ENCODE measurements at places on chromosomes 13 and 19.

DNA sequence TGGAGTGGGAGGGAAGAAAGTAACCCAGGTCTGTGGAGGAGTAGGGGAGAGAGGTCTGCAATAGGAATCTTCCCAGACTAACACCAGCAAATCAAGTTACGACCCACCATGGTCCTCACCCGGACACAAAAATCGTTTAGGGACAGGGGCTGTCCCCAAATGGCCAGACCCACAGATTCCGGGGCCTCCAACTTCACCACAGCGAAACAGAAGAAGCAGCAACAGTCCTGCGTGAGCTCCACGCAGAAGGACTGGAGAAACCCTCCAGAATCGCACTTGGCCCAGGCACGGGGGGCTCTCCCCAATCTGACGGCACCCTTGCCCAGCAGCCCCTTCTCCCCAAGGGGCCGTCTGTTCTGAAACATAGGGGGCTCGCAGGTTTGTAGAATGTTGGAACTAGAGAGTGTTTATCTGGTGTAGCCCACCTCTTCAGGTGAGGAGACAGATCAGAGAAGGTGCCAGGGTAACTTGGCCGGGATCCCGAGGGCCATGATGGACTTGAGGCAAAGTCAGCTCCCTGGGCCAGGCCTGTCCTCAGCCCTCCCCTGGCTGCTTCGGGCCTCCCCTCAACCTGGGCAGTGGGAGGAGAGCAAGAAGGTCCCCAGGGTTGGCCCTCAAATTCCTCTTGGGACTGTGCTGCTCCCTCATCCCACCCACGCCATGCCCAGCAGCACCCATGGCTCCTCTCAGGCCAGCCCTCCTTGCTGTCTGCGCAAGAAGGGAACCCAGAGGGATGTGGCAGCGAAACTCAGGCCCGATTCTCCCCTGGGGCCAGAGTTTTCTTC is 82.5 kb upstream of the GPR183 start:
- peak overlapping the region; percentile 26 for H3K27ac ChIP-seq
- H3K4me3 ChIP-seq = no peak overlapping the region
- H3K27me3 ChIP-seq = no peaks in the 10 kb centered on the region
- peaks cover 25% of the 10 kb centered on the region for H3K36me3 ChIP-seq
- peaks cover 46% of the 10 kb centered on the region for H3K4me1 ChIP-seq
- DNase-seq = no peak

DNA sequence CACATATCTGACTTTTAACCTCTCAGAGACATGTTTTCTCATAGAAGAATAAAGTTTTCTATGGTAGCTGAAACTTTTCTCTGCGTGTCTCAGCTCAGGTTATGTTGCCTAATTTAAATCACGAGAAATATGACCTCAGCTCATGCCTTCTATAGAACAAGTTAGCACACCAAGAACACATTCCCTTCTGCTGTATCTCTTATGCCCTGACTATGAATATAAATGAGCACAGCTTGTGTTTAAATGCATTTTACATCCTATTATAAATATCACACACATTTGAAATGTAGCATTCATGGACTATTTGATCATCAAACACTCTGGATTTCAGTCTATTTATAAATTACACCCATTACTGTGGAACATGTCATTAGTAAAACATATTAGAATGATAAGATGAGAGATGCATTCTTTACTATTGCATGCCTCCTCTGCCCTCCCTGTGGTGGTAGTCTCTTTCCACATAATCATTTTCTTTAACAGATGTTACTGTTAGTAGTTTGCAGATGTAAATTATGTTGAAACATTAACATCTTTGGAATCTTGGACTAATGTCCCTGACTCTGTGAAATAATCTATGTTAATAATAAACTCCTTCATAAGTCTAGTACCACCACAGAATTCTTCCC is 2044.9 kb upstream of the PCDH20 start:
- DNase-seq = no peak
- H3K4me1 ChIP-seq = no peaks in the 10 kb centered on the region
- no peaks in the 10 kb centered on the region for H3K27me3 ChIP-seq
- H3K4me3 ChIP-seq = no peak overlapping the region

GRCh38 chr19:11530432-11530831 is 1.5 kb upstream of the ECSIT start:
- peaks cover 28% of the 10 kb centered on the region for H3K4me1 ChIP-seq
- peak; percentile 79 for DNase-seq
- no peak overlapping the region for H3K27ac ChIP-seq
- peaks cover 7% of the 10 kb centered on the region for H3K36me3 ChIP-seq

GRCh38 chr13:27334774-27335435 is 64.3 kb downstream of the RASL11A start:
- H3K27ac ChIP-seq = no peak overlapping the region
- H3K36me3 ChIP-seq = no peaks in the 10 kb centered on the region
- no peak for DNase-seq
- H3K27me3 ChIP-seq = peaks cover 8% of the 10 kb centered on the region
- H3K4me3 ChIP-seq = no peak overlapping the region
- H3K4me1 ChIP-seq = no peaks in the 10 kb centered on the region

DNA sequence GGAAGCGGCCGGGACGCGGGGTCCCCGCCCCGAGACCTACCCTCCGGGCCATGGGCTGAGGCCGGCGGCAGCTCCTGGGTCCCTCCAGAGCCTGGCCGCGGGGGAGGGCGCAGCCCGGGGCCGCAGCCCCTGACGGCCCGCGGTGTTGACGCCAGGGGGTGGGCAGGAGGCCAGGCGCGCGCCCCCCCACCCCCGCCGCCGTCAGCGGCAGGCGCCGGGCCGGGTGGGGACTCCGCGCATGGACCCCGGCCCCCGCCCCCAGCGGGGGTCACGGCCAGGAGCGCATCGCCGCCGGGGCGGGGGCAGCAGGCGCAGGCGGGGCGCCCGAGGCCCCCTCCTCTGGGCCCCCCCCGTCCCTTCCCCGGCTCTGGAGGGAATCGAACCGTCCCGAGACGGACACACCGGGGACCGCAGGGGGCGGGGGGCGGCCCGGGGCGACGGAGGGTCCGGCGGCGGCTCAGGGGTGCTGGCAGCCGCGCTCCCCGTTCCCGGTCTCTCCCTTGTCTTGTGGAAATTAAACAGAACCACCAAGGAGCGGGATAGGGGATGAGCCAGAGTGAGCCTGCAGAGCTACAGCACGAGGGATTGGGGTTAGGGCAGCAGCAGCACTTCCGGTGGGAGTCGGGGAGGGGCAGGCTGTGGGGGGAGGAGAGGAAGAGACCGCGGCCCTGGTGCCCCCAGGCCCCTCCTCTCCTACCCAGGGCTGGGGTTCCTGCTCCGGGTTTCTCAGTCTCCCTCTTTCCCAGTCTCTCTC is at the start of gene MEIS3:
Gene MEIS3 (minus strand): TSS at position 498 of the 754 bp plus-strand sequence. CDS start 446 bp downstream, at position 52.
- H3K27me3 ChIP-seq = peaks cover 73% of the 10 kb centered on the region
- H3K27ac ChIP-seq = no peak within 1 kb of the TSS
- no peak within 1 kb of the TSS for H3K4me3 ChIP-seq
- H3K4me1 ChIP-seq = peaks cover 35% of the 10 kb centered on the region

DNA sequence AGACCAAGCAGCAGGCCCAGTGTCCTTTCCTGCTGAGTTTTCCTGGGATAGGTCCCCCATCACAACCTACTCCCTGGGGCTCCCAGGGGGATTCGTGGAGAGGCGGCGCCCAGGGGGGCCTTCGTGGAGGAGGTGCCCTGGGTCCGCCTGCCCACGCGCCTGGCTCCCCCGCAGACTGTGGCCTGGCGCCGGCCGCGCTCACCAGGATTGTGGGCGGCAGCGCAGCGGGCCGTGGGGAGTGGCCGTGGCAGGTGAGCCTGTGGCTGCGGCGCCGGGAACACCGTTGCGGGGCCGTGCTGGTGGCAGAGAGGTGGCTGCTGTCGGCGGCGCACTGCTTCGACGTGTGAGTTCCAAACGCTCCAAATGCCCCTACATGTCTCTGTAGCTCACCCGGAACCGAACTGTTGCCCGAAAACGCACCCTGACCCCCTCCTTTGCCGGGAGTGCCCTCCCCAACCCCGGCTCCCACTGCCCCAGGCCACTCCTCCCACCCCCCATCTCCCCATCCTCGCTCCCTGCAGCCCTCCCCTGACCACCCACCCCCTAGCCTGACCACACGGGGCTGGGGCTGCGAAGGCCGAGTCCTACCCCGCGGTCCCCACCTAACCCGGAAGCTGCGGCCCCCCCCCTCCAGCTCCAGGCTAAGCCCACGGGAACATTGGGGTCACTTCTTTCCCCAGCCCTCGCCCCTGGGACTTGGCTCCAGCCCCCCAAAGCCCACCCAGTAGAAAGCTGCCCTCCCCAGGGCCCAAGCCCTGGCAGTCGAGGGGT is 3.3 kb downstream of the TIMM13 start:
- no peaks in the 10 kb centered on the region for H3K27me3 ChIP-seq
- H3K27ac ChIP-seq = no peak overlapping the region
- peaks cover 14% of the 10 kb centered on the region for H3K36me3 ChIP-seq
- peaks cover 5% of the 10 kb centered on the region for H3K4me1 ChIP-seq
- no peak for DNase-seq
- H3K4me3 ChIP-seq = no peak overlapping the region

- peaks cover 7% of the 10 kb centered on the region for H3K36me3 ChIP-seq
- DNase-seq = no peak
- H3K4me1 ChIP-seq = no peaks in the 10 kb centered on the region
- H3K27ac ChIP-seq = no peak overlapping the region
- no peaks in the 10 kb centered on the region for H3K27me3 ChIP-seq
Measured at GRCh38 chr19:56933014-56933705, 92.6 kb upstream of the PEG3 start.

- H3K36me3 ChIP-seq = no peaks in the 10 kb centered on the region
- H3K4me1 ChIP-seq = no peaks in the 10 kb centered on the region
- no peak for DNase-seq
- H3K4me3 ChIP-seq = no peak overlapping the region
Measured at GRCh38 chr13:69274231-69274630, 833.4 kb upstream of the ATXN8OS start.

DNA sequence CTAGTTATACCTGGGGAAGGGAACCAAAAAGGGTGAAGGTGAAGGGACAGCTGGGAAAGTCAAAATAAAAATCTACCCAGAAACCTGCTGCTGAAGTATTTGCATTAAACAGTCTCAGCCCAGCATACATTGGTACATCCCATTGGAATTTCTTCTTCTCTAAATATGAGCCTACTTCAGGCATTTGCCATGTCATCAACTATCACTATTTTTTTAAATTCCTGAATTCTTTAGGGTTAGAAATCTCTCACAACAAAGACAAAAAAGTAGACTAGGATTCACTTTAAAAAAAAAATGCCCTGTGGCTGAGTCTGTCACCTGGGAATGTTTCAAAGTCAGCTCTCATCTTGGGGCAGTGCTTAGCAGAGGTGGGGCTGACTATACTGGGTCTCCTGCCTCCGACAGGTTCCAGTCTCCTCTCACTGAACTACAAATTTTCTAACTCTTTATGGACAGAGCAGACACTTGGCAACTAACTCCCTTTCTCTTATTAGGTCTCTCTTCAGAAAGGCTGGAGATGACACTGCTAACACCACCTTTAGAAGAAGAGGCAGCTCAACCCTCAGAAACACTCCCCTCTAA is 141.2 kb downstream of the LHFPL6 start:
- H3K4me3 ChIP-seq = no peak overlapping the region
- no peaks in the 10 kb centered on the region for H3K36me3 ChIP-seq
- H3K27me3 ChIP-seq = peaks cover 21% of the 10 kb centered on the region
- no peak overlapping the region for H3K27ac ChIP-seq
- H3K4me1 ChIP-seq = no peaks in the 10 kb centered on the region

GRCh38 chr13:61777271-61777670 is 361.6 kb upstream of the PCDH20 start:
- no peak overlapping the region for H3K27ac ChIP-seq
- DNase-seq = no peak
- H3K36me3 ChIP-seq = no peaks in the 10 kb centered on the region
- no peaks in the 10 kb centered on the region for H3K4me1 ChIP-seq
- no peak overlapping the region for H3K4me3 ChIP-seq

DNA sequence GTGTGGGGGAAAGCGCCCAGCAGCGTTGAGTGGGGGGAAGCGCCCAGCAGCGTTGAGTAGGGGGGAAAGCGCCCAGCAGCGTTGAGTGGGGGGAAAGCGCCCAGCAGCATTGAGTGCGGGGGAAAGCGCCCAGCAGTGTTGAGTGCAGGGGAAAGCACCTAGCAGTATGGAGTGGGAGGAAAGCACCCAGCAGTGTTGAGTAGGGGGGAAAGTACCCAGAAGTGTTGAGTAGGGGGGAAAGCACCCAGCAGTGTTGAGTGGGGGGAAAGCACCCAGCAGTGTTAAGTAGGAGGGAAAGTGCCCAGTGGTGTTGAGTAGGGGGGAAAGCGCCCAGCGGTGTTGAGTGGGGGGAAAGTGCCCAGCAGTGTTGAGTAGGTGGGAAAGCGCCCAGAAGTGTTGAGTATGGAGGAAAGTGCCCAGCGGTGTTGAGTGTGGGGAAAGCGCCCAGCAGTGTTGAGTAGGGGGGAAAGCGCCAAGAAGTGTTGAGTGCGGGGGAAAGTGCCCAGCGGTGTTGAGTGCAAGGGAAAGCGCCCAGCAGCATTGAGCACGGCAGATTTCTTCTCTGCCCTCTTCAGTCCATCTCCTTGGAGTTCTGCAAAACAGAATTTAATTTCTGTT is 138.4 kb downstream of the ATP11A start:
- H3K27me3 ChIP-seq = no peaks in the 10 kb centered on the region
- no peaks in the 10 kb centered on the region for H3K4me1 ChIP-seq
- H3K27ac ChIP-seq = no peak overlapping the region
- no peak overlapping the region for H3K4me3 ChIP-seq
- peaks cover 46% of the 10 kb centered on the region for H3K36me3 ChIP-seq
- peak; percentile 13 for DNase-seq

- no peaks in the 10 kb centered on the region for H3K27me3 ChIP-seq
- peaks cover 62% of the 10 kb centered on the region for H3K4me1 ChIP-seq
- peak overlapping the region; percentile 11 for H3K4me3 ChIP-seq
- H3K27ac ChIP-seq = peak overlapping the region; percentile 74
- DNase-seq = peak; percentile 68
Measured at GRCh38 chr19:19606021-19606420, 12.5 kb downstream of the PBX4 start.

DNA sequence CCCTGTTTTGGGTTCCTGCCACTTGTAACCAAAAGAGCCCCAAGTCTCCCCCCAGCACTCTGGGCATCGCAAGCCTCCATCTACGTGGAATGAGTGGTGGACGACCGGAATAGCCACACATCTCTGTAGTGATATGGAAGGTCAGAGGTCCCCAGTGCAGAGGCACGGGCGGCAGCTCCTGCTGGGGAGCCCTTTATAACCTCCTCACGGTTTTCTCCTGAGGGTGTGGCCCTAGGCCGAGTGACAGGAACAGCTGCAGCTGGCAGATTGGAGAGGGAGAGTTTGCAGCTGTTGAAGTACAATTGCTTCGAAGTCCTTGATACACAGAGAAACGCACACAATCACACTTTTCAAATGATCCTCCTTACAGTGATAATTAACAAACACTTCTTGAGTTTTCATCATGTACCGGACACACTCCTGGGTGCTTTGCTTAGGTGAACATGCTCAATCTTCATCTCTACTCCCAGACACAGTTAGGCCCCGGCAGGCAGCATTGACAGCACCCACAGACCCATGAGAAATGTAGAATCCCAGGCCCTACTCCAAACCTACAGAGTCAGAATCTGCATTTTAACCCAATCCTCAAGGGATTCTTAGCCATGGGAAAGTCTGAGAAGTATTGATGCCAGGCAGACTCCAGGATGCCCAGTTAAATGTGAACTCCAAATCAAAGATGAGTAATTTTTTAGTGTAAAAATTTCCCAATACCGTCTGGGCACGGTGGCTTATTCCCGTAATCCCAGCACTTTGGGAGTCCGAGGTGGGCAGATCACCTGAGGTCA is 4.9 kb upstream of the ZNF787 start:
- no peak overlapping the region for H3K4me3 ChIP-seq
- no peaks in the 10 kb centered on the region for H3K36me3 ChIP-seq
- no peak overlapping the region for H3K27ac ChIP-seq
- no peak for DNase-seq

- H3K4me1 ChIP-seq = peaks cover 9% of the 10 kb centered on the region
- H3K4me3 ChIP-seq = no peak overlapping the region
- H3K27me3 ChIP-seq = no peaks in the 10 kb centered on the region
- DNase-seq = peak; percentile 12
- peaks cover 39% of the 10 kb centered on the region for H3K36me3 ChIP-seq
Measured at GRCh38 chr13:32669030-32669646, 82.9 kb downstream of the PDS5B start.

Data from activated CD4-positive, alpha-beta T cell treated with anti-CD3 and anti-CD28 coated beads for 36 hours (primary cell).